Retinal pigment epithelial cell (primary cell): ENCODE measurements at places on chromosomes 12 and 14.

DNA sequence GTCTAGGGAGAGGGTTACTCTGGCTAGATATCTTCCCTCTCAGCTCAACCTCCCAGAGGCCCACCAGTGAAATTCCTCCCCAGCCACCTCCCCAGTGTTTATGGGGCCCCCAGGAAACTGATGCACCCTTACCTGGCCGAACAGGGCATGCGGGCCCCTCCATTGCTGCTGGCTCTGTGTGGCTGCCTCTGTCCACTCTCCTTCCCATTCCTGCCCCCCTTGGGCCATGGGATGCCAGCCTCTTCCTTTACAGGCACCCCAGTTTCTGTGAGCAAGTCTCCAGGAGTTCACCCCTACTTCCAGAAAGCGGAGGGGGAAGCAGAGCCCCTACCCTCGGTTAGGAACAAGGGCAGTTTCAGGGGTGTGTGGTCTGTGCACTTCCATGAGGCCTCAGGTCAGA lies 19.4 kb upstream of the ZDHHC22 start:
- DNase-seq: no peak

DNA sequence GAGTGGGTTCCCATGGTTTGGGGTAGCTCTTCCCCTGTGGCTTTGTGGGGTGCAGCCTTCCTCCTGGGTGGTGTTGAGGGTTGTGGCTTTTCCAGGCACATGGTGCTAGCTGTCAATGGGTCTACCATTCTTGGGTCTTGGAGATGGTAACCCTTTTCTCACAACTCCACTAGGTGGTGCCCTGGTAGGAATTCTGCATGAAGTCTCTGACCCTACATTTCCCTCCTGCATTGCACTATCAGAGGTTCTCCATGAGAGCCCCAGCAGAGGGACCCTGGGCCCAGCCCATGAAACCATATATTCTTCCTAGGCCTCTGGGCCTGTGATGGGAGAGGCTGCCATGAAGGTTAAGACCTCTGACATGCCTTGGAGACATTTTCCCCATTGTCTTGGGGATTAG lies 1093.3 kb downstream of the SLC16A7 start:
- no peak for DNase-seq

DNA sequence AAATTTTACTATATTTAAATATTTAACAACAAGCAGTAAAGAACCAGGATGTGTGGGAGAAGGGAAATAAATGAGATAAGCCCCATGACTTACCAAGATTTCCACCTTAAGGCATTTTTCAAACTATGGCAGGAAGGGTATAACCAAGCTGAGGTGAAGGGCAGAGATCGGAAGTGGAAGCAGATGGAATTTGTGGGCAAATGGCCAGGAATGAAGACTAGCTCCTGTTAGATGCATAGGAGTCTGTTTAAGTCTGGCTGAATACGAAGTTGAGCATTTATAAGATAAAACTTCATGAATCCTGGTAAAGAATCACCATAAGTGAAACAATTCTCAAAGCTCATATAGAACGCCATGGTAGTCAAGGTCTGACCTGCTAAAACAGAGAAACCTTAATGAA lies 163.5 kb downstream of the DIO2 start:
- DNase-seq: no peak

DNA sequence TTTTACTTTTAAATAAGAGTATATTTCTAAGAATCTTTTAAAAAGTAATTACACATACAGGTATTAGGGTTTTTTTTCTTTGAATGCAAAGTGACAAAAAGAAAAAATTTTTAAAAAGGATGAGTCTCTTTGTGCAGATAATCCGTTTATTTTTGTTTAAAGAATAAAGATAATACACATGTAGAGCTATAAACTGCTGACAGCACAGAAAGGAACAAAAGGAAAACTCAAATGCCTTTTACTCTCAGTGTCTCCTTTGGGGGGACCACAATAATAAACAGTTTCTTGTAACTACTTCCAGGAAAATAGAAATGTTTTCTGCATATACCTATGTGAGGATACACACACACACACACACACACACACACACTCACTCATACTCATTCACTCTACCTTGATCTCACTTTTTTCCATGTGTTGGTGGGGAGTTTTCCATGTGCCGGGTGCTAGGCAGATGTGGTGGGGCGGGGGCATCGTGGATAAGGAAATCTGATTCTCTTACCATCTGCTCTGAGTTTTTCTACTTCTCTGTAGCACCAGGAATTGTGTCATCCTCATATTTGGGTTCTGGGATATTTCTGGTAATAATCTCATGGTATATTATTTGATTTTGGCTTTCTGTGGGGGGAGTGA lies 58.1 kb downstream of the KCTD10 start:
- no peak for DNase-seq

DNA sequence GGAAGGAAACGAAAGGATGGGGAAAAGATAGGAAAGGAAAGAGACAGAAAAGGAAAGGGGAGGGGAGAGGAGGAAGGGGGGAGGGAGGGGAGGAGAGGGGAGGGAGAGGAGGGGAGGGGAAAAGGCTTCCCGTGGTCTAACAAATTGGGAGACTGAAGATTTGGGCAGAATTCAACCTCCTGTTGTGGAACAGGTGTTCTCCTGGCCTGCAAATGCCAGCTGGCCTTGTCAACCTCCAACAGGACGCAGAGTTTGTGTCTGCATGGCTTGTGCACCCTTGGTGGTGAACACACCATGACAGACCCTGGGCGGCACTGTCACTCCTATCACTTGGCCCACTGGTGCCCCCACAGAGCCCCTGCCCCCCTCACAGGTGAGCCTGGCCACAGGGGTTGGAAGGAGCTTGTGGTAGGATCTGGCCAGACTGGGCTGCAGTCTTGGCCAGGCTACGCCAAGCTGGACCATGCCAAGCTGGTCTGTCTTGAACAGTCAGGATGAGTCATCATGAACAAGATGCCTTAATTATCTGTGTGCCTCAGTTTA lies 321.6 kb downstream of the BCL11B start:
- DNase-seq: no peak

DNA sequence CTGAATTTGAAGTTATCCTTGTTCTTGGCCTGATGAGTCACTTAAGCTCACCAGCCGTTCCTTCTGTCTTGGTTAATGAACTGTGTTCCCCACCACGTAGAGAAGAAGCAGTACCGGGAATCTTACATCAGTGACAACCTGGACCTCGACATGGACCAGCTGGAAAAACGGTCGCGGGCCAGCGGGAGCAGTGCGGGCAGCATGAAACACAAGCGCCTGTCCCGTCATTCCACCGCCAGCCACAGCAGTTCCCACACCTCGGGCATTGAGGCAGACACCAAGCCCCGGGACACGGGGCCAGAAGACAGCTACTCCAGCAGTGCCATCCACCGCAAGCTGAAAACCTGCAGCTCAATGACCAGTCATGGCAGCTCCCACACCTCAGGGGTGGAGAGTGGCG lies 68.2 kb downstream of the FRMD6 start:
- DNase-seq: no peak

DNA sequence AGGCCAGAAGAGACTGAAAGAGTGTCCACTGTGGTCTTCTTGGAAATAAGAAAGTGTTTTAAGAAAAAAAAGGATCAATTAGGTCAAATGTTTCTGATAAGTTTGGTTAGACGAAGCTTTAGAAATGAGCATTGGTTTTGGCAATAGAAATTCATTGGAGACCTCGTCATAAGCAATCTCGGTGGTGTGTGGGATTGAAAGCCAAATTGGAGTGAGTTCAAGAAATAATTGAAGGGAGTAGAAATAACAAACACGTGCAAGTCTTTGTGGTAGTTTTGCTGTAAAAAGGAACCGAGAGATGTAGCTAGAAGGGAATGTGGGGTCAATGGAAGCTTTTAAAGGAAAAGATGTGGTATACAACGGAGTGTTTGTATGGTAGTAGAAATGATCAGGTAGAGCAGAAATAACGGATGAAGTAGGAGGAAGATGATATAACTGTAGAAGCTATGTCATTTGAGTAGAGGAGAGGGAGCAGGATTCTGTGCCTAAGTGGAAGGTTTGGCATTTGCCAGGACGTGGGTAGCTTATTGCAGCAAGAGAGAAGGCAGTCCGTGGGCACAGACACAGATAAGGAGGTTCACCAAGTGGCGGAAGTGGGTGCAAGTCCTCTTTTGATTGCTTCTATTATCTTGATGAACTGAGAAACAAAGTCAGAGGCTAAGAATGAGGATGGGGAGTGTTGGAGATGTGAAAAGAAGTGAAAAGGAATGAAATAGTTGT lies 146.2 kb downstream of the DACT1 start:
- DNase-seq: no peak

- no peak for DNase-seq
Measured at GRCh38 chr12:11136075-11136474, 1.6 kb upstream of the TAS2R30 start.

GRCh38 chr12:22399464-22400180 lies 65.1 kb upstream of the ST8SIA1 start:
- DNase-seq: no peak

DNA sequence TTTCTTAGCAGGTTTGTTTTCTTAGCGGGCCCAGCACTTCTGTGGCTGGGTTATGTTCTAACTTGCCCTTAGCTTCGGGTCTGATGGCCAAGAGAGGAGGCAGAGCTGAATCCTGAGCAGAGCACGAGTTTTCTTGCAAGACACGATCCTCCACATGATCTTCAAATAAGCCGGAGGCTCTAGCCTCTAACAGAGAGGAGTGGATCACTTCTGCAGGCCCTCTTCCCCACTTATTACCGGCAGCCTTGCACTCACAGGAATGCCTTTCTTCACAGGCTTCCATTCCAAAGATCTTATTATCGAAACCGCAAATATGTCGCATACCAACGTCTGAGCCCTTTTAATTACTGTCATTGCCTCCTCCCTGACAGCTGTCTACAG lies 79.5 kb downstream of the SINHCAF start:
- peak; percentile 83 for DNase-seq

DNA sequence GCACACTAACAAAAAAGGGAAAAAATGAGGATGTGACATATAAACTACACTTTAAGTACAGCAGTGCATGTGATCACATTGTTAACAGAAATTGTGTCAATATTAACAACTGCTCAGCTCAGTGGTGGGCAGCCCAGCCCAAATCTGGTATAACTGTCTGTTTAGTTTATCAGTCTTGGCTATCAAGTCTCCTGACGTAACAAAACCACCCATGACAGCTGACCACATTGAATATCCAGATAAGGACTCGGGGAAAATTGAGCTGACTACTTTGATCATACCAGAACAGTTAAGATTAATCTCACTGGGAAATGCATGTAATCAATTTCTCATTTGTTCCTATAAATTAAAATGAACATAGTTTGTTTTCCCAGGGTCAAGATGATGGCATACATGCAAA lies 396.6 kb downstream of the SNAPC1 start:
- DNase-seq: no peak

- DNase-seq: no peak
Measured at GRCh38 chr12:124757329-124757728, 106.3 kb downstream of the SCARB1 start.

GRCh38 chr12:130339951-130340350 lies 2.3 kb downstream of the PIWIL1 start:
- no peak for DNase-seq

DNA sequence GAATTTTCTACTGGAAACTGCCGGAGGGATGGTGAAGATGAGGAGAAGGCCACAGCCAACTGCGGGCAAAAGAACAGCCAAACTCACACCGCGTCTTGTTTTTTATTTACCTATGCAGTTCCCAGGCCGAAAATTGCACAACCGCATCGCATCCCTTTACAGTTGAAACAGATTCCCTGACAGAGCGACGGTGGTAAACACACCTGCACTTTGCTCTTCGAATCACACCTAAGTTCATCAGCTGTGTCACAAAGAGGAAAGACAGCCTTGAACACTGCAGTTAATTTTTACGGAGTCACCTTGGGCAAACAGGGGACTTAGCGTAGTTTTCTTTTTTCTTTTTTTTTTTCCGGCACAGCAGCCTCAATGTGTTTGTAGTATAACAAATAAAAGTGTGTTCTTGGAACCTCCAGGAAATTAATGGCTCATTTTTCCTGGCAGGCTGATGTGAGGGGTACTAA lies 272.0 kb upstream of the DIO3 start:
- DNase-seq: no peak

GRCh38 chr12:39605996-39606395 lies 13.6 kb downstream of the ABCD2 start:
- no peak for DNase-seq

DNA sequence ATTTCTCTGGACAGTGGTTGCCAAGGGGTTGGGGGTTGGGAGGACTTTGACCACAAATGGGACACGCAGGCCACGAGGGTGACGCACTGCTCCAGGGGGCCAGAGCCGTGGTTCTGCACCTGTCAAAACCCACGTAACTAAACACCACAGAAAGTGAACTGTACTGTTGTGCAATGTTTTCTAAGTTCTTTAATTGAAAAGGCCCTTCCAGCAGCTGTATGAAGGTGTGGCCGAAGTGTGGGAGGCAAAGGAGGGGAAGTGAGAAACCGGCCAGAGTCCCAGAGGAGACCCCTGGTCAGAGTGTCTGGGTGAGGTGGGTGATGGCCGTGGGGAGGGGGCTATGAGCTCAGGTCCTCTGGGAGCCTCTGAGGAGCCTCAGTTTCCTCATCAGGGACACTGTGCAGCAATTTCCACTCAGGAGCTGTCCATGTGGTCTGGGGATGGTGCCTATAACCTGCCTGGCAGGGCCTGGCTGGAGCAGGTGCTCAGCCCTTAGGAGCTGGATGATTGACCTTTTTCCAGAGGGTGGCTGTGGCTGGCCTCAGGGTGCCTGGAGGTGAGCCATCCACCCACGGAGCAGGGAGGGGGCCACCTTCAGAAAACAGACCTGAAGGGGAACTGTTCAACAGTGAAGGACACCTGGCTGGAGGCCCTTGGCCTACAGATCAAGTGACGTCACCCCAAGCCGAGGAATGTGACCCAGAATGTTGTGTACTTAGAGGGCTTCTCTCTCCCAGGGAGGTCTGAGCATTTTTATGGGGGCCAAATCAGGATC lies 9.8 kb upstream of the BDKRB2 start:
- no peak for DNase-seq

DNA sequence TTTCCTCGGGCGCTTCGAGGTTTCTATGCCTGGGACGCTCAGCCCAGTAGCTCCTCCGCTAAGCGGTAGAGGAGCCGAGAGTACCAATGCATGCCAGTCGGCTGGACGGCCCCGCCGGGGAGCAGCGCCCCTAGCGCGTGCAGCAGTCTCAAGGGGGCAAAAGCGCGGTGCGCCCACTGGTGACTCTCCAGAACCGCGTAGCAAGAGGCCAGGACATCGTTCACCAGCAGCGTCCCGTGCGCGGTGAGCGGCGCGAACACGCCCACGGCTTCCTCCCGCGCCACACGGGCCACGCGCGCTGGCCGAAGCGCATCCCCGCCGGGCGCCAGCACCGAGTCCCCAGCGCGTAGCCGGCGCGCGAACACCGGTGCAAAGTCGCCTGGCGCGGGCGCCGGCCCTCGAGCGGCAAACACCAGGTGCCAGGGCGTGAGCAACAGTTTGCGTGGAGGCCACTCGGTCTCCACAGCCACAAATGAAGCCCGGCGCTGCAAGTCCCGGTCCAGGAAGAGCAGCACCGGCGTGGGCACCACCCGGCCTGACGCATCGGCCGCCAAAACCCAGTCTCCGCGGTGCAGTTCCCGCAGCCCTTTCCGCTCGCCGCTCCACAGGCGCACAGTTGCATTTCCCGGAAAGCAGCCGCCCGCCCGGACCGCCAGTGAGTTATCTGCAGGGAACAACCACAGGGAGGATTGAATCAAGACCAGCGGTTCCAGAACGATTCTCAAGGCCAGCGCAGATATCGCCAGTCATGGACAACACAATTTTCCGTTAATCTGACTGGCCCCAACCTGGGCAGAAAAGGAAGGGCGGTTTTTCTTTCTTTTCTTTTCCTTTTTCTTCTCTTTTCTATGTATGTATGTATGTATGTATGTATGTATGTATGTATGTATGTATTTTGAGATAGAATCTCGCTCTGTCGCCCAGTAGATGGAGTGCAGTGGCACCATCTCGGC lies 4.5 kb downstream of the DHH start:
- DNase-seq: no peak
